Renal pelvis (tissue), 12 donors: ENCODE measurements at places on chromosomes 3 and 15. TPM values are rescaled to one million over a fixed set of nuclear protein-coding genes. Genes with fewer than 3 reads are reported as not detected.

ZNF80 gene
- polyA plus RNA-seq, result not detected

AADACL2 gene
- polyA plus RNA-seq, result not detected

PAQR9 gene
- polyA plus RNA-seq, result 0.45 TPM

OR4M2 gene
- polyA plus RNA-seq, result not detected

SCG5 gene
- 10.7 TPM for polyA plus RNA-seq

HEMK1 gene
- polyA plus RNA-seq, result 24.0 TPM

PPP4R2 gene
- polyA plus RNA-seq, result 85.9 TPM

PRICKLE2 gene
- 17.1 TPM for polyA plus RNA-seq

ZNF502 gene
- 12.3 TPM for polyA plus RNA-seq

LRRC31 gene
- polyA plus RNA-seq, result 0.41 TPM

TNFAIP8L3 gene
- 1.9 TPM for polyA plus RNA-seq

GAP43 gene
- 0.36 TPM for polyA plus RNA-seq

LRRC2 gene
- 2.9 TPM for polyA plus RNA-seq

SPTSSB gene
- polyA plus RNA-seq, result 4.1 TPM

DUOX2 gene
- 0.07 TPM for polyA plus RNA-seq

IVD gene
- polyA plus RNA-seq, result 103 TPM

ANP32A gene
- 311 TPM for polyA plus RNA-seq

ZNF662 gene
- polyA plus RNA-seq, result 38.2 TPM

PLSCR5 gene
- polyA plus RNA-seq, result not detected

SNRPA1 gene
- polyA plus RNA-seq, result 64.9 TPM

HACL1 gene
- 25.9 TPM for polyA plus RNA-seq

SLC12A1 gene
- polyA plus RNA-seq, result 267 TPM

PDCD10 gene
- 66.1 TPM for polyA plus RNA-seq

ALDH1A3 gene
- polyA plus RNA-seq, result 5.5 TPM

SLC12A6 gene
- 18.3 TPM for polyA plus RNA-seq

CFAP44 gene
- 13.9 TPM for polyA plus RNA-seq

TMIE gene
- 1.3 TPM for polyA plus RNA-seq

CYP8B1 gene
- polyA plus RNA-seq, result 1.3 TPM

CKMT1A gene
- 3.5 TPM for polyA plus RNA-seq

DENND6A gene
- polyA plus RNA-seq, result 25.9 TPM

GLCE gene
- 48.3 TPM for polyA plus RNA-seq

PLS1 gene
- polyA plus RNA-seq, result 25.8 TPM

C3orf52 gene
- 4.9 TPM for polyA plus RNA-seq

ITIH1 gene
- polyA plus RNA-seq, result 0.12 TPM

LRRIQ4 gene
- not detected for polyA plus RNA-seq

SPINT1 gene
- polyA plus RNA-seq, result 73.6 TPM

FBXW12 gene
- polyA plus RNA-seq, result 1.1 TPM

WDR72 gene
- polyA plus RNA-seq, result 73.1 TPM

BAHD1 gene
- 28.5 TPM for polyA plus RNA-seq

GOLGA6B gene
- polyA plus RNA-seq, result not detected

GNAT1 gene
- polyA plus RNA-seq, result 0.03 TPM

WNT5A gene
- 38.4 TPM for polyA plus RNA-seq

IFRD2 gene
- polyA plus RNA-seq, result 44.4 TPM

FBLN2 gene
- 37.0 TPM for polyA plus RNA-seq

C2CD4A gene
- polyA plus RNA-seq, result 0.30 TPM

RETNLB gene
- not detected for polyA plus RNA-seq

PLAAT1 gene
- 2.6 TPM for polyA plus RNA-seq

SLC2A2 gene
- 18.9 TPM for polyA plus RNA-seq

LMCD1 gene
- polyA plus RNA-seq, result 36.1 TPM

GPR156 gene
- polyA plus RNA-seq, result 3.3 TPM
